ENCODE measurements at places on chromosomes 2 and 18. TPM values are rescaled to one million over a fixed set of nuclear protein-coding genes. Genes with fewer than 3 reads are reported as not detected.

GRCh38 chr18:24995056-24995455 lies 356.9 kb downstream of the ZNF521 start:
- no peak for DNase-seq

- no peak for DNase-seq
Observed at GRCh38 chr18:63534615-63535014, 7.6 kb upstream of the SERPINB12 start.

ERICH2 gene
- 1.2 TPM for total RNA-seq

- DNase-seq, result no peak
Observed at GRCh38 chr2:233713262-233713615, 532 bp downstream of the UGT1A5 start.

MRPL44 gene
- 29.5 TPM for total RNA-seq

- DNase-seq, result no peak
Observed at GRCh38 chr2:113181258-113182051, 7.7 kb downstream of the PSD4 start.

SCN2A gene
- 0.56 TPM for total RNA-seq

EMILIN1 gene
- 41.1 TPM for total RNA-seq

- DNase-seq, result peak; percentile 22
Observed at GRCh38 chr2:159996792-159997546, 65.4 kb downstream of the PLA2R1 start.

DNA sequence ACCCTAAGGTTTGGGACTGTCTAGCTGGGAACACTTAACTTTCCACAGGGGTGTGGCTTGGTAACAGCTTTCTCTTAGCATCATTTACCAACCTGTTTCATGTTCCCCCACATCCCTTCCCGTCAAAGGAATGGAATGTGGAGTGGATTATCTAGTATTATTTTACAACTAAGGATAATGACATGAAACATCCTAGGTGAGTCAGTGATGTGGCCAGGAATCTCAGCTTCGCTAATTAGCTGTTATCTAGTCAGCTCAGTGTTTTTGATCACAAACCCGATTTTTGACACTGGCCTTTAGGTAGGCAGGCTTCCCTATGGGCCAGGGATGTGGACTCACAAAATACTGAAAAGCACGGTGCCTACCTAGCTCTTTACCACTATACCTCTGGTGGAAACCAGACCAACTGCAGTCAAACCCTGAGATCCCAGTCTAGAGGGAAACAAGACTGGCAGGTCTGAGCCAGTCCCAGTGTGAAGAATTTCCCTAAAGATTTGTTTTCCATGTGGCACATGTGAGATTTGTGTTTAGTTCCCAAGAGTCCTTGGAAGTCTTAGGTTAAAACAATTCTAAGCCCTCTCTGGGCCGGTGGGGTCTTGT lies 2.8 kb upstream of the NRP2 start:
- no peak for DNase-seq

DES gene
- 7,519 TPM for total RNA-seq

DNA sequence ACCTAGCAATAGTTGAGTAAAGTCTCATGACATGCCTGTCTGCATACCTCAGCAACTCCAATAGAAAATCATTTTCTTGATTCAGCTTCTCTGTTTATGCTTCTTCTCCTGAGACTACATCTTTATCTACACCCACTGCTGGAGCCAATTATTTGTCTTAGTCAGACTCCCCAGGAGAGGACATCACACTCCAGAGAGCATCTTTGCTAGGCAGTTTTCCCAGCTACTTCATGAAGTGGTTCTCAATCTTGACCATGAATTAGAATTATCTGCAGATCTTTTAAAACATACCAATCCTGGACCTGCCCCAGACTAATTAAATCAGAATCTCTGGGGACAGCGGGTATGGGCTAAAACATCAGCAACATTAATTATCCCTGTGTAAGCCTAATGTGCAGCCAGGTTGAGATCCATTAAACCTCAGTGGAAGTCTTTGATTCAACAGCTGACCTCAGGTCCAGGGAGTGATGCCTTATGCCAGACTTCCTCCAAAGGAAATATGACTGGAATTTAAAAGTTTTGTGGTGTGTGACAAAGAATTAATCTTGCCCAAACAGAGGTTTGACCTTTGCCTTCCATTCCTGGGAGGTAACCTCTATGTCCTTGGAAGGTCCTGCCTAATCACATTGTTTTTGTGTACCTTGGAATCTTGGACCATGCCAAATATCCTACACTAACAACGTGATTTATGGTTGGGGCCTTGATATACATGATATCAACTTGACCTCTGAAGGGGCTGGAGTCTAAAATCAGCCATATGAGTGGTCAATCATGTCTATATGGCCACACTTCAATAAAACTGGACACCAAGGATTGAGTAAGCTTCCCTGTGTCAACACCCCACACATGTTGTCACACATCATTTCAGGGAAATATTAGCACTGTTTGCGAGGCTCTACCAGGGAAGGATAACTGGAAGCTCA lies 99.3 kb upstream of the DNAJC10 start:
- DNase-seq, result no peak

DNA sequence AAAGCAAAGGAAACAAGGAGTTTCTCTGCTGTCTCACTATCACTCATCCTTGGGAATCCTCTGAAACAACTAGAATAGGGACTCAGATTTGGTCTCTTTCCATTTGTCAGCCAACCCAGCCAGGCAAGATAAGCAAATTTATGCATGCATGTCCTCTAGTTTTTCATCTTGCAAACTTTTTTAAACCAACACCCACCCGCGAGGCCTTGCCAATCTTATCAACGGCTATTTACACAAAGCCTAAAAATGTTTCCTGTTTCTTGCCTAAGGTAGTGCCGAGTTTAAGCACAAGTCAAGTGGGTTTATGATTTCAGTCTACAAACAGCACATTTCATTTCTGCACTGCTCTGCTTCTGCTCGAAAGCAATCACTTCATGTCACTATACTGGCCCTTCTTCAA lies 240.9 kb downstream of the STK39 start:
- no peak for DNase-seq

NAT8 gene
- total RNA-seq, result not detected

GRCh38 chr2:88209521-88210131 lies 39.5 kb downstream of the THNSL2 start:
- no peak for DNase-seq

- DNase-seq, result no peak
Observed at GRCh38 chr2:226835420-226835795, 446 bp upstream of the RHBDD1 start.

TANC1 gene
- total RNA-seq, result 80.7 TPM

DNA sequence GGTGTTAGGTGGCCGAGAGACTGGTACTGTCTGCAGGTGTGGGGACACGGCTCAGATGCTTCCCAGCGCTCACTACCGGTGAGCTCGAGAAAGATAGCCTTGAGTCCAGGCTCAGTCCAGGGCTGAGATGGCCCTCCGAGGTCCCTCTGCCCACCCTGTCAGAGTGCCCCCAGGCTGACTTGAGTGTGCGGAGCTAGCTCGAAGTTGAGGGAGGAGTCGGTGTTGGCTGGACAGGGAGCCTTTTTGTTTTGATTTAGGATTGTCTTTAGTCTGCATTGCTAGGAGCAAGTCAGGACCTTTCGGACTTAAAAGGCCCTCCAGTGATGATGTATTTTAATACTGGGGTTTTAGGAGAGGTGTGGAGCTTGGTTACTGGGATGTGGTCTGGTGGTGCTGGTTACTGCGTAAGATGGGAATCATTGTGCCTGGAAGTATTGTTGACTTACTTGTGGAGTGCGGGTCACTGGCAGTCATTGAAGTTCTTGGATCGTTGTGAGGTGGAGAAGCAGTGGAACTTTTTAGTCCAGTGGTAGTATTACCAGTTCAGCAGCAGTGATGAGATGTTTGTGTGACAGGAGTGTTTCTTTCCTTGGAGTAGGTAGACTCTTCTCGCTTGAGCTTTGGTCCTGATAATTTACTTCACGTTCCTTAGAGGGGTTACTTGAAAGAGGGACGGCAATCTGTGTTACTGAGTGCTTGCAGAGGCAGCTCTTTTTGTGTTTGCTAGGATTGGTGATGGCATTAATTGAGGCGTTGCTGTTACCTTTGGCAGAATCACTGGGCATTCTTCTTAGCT lies 633 bp downstream of the KIAA1328 start:
- no peak for DNase-seq

RHBDD1 gene
- 35.6 TPM for total RNA-seq

- DNase-seq, result peak; percentile 78
Observed at GRCh38 chr2:172931918-172932520, 143.6 kb upstream of the MAP3K20 start.

ZNF521 gene
- total RNA-seq, result 34.4 TPM

C18orf54 gene
- total RNA-seq, result 0.68 TPM

- no peak for DNase-seq
Observed at GRCh38 chr18:64334748-64335147, 185.9 kb upstream of the LINC00305 start.

- DNase-seq, result no peak
Observed at GRCh38 chr2:45614871-45615415, 3.9 kb upstream of the SRBD1 start.

DNA sequence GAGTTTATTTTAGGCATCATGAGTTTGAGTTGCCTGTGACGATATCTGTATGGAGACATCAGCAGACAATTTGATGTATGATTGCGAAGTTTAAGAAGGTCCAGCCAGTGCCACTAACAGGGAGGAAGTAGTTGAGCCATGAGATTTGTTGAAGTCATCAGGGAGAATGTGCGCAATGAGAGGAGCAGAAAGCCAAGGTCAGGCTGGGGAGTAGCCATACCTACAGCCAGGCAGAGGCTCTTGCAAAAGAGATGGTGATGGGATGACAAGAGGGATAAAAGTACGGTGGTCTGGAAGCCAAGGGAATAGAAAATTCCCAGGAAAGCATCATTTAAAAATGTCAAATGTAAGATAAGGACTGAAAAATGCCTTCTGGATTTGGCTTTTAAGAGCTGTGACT lies 51.2 kb downstream of the LIMS1 start:
- no peak for DNase-seq

DNA sequence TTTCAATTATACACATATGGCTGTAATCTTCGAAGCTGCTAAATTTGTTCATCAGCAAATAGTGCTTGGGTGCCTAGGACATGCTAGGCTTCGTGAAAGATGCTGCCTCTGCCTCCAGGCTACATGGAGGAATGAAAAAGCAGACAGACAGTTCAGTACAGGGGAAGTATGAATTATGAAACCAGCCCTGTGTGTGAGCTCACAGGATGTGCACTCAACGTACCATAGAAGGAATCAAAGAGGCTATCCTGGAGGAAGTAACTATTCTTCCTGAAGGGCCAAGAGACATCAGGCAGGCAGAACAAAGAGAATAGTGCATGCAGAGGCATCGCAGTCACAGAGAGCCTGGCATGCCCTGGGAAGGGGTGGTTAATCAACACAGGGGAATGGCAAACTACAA lies 61.4 kb downstream of the DYM start:
- no peak for DNase-seq

GRCh38 chr2:236908439-236909192 lies 177.1 kb upstream of the COPS8 start:
- no peak for DNase-seq

XDH gene
- 0.03 TPM for total RNA-seq

SATB2 gene
- total RNA-seq, result 2.2 TPM
